ENCODE measurements at places on chromosomes 11 and 22.

DNA sequence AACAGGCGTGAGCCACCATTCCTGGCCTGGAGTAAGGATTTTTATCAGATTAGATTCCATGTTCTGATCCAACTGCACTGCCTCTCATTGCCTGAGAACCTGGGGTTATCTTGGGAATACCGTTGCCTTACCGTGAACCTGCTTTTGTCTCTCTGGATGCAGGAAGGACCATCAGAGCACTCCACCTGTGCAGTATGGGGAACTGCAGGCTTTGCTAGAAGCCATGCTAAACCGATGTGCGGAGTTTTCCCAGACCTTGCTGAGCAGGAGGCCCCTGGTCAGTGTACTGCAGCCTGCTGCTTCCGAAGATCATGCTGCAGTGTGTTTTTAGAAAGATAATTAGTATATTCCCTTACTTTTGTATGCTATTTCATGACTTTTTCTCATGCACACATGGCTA is 43.6 kb downstream of the MEI1 start:
- no peak for DNase-seq

DNA sequence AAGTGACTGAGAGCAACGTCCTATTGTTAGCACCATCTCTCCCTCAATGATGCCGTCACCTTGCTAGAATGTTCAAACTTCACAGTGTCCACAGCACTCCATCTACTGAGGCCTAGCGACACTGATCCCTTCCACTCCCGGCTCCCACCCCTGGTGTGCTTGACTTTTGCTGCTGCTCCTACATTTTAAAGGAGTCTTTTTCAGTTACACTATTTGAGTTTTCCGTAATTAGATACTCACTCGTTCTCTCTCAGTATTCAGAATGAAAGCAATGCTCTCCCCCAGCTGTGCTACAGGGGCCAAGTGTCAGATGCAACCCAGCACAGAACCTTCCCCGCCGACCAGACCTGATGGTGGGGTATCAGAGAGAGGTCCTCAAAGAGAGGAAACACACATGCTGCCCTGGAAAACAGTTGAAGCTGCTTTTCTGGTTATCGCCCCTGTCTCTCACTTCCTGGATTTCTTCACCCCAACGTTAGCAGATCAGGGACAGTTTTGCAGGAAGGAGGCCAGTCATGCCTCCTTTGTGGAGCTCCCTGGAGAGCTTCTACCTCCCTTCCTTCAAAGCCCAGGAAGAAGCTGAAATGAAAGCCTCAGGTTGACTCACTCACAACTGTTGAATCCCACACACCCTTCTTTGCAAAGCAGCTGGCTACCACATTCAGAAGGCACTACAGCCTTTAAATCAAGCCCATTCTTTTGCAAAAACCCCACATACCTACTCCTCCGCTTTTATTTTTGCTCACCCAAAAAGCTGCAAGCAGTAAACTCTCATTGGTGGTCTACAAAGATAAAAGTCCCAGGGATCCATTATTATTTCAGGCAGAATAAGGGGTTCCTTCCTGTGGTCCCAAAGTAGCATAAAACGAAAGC is 23.5 kb downstream of the LARGE1 start:
- DNase-seq, result no peak

DNA sequence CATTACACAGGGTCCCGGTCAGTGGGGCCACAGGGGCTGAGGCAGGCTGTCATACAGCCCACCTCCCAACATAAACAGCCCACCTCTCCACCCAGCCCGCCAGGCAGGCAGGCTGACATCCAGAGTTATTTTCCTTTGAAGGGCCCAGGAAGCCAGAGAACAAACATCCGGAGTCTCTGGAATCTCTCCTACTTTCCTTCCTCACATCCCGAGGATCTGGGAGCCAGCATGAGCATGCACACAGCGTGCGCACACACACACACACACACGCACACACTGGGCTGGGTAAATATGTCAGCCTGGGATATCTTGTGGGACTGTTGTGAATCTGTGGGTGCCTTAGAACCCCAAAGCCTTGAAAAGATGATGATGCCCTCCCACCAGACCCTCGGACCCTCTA is 55.4 kb downstream of the PDE2A start:
- no peak for DNase-seq

DNA sequence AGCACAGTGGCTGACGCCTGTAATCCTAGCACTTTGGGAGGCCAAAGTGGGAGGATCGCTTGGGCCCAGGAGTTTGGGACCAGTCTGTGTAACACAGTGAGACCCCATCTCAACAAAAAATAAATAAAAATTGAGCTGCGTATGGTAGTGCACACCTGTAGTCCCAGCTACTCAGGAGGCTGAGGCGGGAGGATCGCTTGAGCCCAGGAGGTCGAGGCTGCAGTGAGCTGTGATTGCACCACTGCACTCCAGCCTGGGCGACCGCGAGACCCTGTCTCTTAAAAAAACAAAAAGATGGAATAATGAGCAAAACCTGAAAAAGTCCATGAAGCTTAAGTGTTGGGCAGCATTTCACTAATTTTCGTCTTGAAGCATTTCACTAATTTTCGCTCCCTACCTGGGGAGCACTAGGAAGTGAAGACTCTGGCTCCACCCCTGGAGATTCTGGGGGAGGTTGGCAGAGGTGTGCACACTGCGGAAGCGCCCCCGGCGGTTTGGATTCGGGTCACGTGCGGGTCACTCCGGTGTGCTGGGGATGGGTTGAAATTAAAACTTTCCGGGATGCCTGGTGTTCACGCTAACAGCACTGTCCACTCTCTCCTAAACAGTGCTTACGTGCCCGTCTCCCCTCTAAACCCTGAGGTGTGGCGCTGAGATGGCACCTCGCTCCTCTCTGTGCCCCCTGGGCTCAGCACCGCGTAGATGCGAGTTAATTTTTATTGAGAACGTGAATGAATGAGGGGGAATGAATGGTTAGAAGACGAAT is 906 bp upstream of the NAA40 start:
- peak; percentile 67 for DNase-seq

- DNase-seq, result no peak
These were observed 81.1 kb downstream of the STIM1 start for GRCh38 chr11:3936517-3936916.

GRCh38 chr11:2653930-2654739 is 45.7 kb downstream of the KCNQ1OT1 start:
- no peak for DNase-seq

DNA sequence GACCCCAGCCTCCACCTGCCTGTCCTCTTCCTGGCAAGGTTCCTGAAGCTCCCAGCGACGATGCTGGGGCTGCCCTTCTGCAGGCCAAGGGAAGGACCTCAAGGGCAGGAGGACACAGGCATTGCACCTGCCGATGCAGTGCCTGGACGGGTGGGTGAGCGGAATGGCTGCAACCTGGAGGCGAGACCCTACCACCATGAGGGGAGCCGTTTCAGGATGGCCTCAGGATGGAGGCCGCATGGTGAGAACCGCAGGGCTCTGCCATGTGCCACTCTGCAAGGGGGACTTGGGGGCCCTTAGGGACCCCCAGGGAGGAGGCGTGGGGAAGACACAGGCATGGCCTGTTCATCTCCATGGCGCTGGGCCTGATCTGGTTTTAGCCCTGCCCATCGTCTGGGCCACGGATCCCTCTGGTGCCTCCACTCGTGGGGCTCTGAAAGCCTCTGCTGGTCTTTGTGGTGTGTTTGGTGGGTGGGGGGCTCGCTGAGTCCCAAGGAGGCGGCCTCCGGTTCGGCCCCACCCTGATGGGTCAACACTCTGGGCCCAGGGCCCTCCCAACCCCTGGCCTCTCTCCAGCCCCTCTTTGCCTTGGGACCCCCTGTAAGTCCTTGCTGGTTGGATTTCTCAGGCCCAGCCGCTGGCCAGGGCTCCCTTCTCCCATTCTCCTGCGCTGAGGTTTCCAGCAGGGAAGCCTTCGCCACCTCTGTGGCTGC is 1.3 kb upstream of the LSP1 start:
- DNase-seq, result no peak

- no peak for DNase-seq
These were observed 59.6 kb downstream of the PISD start for GRCh38 chr22:31602259-31602952.

DNA sequence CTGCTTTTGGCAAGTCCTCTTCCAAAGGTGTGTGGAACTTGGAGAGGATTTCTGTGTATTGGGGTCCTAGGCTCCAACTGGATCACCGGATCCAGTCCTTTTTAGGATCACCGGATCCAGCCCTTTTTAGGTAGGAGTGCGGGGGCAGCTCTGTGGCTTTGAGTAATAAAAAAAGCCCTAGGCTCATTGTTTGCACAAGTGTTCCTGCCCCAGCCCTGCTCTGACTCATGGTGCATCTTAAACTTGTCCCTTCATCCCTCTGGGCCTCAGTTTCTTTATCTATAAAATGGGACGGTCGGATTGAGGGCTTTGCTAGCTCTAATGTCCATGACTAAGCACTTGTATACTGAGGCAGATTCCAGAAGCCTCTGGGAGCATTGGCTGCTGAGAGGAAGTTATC is 22.7 kb upstream of the CD44 start:
- DNase-seq, result peak; percentile 70

- DNase-seq, result no peak
These were observed 42.4 kb upstream of the WNT7B start for GRCh38 chr22:46019351-46019750.

Measured in RWPE1 (cell line).